Dermis microvascular lymphatic vessel endothelial cell (primary cell): ENCODE measurements at places on chromosomes 3 and 15.

DNA sequence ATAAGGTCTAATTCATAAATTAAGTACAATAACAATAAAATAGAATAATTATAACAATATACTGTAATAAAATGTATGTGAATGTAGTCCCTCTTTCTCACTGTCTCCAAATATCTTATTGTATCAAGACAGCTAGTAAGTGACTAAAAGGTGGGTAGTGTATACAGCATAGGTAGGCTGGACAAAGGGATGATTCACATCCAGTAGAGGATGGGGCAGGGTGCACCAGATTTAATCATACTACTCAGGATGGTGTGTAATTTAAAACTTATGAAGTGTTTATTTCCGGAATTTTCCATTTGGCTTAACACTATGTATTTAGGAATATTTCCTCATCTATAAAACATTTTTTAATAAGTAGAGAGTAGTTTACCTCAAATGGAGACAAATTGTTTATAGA is 876.1 kb upstream of the CADM2 start:
- no peak for DNase-seq

DNA sequence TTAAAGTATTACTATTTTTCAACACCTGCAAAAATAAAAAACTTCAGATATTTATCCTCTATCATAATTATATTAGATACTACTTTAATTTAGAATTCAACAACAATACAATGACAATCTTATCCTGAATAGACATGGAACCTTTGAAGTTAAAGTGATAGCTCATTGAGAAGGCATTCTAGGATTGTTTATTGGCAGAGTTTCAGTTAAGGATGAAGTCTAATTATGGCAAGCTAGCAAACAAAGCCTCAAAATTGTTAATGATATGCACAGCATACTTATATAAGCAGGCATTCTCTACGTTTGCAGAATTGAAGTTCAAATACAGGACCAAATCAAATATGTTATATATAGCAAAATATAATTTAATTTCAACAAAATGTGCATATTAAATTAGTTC is 91.2 kb upstream of the ABI3BP start:
- no peak for DNase-seq

DNA sequence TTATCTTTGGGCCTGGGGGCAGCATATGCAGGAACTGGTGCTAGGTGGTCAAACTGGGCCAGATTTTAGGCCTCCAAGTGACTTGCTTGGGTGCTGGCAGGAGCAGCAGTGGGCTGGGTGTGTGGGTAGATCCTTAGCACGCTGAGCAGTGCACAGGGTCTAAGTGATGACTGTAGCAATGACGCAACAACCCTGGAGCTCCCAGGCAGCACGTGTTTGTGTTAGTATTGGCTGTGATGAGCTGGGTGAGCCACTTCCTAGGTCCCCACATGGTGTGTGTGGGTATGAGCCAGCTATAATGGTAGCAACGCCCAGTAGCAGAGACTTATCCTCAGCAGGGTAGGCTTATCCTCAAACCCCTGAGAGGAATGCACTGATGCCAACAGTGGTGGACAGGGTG is 570.6 kb upstream of the ROBO1 start:
- no peak for DNase-seq

GRCh38 chr3:122403489-122403888 is 12.4 kb downstream of the WDR5B start:
- no peak for DNase-seq

DNA sequence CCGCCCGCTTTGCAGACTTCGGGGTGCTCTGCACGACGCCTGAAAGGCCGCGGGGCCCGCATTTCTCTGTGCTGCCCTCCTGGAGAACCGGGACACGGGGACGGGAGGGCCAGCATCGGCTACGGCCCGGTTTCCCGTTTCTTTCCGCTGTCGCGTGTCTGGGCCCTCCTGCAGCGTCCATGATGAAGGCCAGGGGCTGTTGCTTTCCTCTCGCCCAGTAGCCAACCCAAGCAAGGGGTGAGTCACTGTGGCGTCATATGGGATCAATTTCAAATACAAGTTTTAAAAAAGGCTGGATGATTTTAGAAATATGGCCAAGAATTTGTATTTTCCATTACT is 435 bp downstream of the SLC35G2 start:
- peak; percentile 77 for DNase-seq

DNA sequence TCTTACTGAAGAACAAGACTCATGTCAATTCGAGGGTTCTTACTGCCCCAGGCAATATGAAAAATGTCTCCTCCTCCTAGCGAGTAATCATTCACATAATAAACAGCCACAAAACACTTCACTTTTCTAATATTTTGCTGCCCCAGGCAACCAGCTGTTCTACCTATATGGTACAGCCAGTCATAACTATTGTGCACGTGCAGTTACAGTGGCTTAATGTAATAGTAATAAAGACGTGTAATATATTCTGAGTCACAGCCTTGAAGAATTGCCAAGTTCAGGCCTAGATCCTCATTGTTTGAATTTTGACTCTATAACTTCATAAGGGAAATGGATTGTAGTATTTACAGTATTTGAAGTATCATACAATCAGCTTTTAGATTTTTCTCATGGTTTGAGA is 1250.0 kb upstream of the GBE1 start:
- DNase-seq: no peak

GRCh38 chr3:21462141-21462540 is 288.9 kb downstream of the ZNF385D start:
- no peak for DNase-seq

GRCh38 chr3:880371-880770 is 212.5 kb upstream of the CNTN6 start:
- no peak for DNase-seq

GRCh38 chr3:45646051-45646585 is 43.1 kb upstream of the SACM1L start:
- DNase-seq: peak; percentile 26

- peak; percentile 70 for DNase-seq
Observed at GRCh38 chr15:40929660-40930429, 705 bp downstream of the DLL4 start.

DNA sequence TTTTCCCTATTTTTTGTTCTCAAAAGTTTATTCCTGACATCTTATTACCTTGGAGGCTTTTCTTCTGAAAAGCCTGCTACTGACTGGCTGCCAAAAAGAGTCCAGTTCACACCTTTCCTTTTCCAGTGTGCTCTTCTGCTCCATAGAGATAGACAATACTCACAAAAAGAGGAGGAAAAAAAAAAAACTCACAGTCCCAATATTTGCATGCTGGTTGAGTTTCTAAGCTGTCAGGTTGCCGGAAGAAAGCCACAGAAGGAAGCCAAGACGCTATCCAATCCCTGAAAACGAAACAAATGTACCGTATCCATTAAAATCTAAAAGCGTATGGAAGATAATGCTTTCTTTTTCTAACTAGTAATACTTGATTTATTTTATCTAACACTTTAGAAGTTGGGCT is 299.5 kb downstream of the CADM2 start:
- no peak for DNase-seq

DNA sequence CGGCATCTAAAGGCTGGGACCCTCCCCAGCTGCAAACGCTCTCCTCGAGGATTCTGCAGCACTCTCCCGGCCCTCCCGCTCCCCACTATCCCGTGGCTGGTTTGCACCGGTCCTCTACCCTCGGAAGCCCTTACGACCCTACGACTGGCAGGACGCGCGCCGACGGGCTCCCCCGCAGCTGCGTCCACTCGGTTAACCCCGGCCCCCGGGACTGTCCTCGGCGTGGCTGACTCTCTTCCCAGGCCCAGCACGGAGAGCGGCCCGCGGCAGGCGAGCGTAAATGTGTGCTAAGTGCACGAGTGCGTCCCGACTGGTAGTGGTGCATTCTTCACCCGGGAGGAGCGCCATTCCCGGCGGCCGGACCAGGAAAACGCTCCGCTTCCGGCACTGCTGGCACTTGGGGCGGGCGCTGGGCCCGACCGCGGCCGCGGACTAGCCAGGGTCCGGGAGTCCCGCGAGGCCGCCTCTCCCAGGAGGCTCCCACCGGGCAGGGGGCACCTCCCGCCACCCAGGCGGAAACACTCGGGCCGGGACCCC is 508 bp downstream of the GORASP1 start:
- peak; percentile 23 for DNase-seq

DNA sequence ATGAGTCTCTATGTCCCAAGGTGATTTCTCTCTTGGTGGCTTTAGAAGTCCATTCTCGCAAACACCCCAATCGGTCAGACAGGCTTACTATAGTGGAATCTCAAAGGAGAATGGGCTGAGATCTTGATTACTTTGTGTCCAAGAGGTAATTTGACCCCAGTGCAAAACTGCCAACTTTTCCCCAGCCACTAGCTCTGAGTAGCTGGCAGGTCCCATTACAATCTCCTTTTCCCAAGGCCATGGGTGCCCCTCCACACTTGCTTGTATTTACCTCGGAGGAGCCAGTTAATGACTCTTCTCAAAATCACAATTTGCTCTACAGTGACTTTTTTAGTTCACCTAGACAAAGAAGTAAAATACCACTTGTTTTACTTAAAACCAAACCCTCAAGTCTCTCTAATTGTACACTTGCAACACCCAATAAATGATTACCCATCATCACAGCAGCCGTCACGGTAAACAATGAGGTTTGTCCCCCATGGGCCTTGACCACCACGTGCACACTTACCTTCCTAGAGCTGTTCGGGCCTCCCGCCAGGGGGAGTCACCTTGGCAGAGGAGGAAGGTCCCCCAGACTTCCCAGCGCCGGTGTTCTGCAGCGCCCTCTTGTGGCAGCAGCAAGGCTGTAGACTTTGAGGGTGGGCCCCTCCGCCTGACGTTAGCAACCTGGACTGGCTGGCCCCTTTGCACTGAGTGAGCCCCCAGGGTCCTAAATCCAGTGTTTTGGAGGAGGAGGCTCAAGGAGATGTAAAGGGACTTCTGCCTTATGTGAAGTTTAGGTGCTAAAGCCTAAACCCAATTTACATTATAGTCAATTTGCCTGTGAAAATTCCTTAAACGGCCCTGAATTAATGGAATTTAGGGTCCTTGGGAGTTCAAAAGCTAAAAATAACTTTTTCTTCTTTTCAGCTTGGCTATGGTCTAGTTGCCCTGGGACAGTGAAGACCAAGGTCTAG is 18.7 kb upstream of the HDAC11 start:
- DNase-seq: peak; percentile 75

DNA sequence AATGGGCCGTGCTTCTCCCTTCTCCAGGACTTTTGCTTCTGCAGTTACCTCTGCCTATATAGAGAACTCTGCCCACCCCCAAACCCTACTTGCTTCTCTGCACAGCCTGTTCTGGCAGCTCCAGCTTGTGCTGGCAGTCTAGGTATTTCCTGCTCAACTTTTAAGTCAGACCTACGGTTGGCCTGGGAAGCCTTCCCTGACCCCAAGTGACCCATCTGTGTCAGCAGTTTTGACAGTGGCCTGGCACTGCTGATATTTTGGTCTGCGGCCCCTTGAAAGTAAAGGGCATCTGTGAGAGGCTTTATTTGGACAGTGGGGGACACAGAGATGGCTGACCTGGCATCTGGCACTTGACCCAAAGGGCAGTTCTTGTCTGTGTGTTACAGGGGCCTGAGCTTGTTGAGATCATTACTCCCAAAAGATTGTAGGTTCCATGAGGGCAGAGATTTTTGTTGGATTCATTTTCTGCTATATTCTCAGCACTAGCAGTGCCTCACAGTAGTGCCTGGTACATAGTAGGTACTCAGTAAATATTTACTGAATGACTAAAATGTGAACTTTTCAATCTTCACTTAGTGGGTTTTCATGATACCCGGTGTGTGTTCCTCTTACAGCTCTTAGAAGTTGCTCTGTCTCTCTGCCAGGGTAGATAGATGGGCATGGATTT is 55.2 kb upstream of the TRAK1 start:
- no peak for DNase-seq

DNA sequence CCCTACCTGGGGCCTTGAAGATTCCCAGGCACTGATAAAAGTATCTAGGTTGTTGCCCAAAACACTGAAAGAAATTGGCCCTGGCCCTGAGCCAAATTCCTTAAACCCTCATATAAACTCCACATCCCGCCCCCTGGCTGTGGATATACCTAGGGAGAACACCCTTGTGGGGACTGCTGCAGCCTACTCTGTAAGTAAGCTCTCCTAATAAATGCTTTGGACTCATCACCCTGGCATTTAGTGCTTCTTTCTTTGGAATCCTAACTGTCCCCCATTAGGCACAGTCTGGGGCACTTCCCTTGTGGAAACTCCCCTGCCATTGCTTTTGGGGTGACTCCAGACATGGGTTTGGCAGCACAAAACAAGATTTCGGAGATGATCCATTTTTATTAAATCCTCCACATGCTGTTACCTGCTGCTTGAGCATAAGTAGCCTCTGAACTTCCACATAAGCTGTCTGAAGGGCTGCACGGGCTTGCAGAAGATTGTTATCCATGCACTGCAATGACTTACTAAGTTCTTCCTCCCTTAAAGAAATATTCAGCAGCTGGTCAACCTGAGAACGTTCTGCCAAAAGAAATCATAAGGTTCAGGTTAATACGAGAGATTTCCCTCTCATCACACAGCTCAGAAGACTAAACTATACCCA is 46.4 kb downstream of the ZNF106 start:
- no peak for DNase-seq

- DNase-seq: no peak
Observed at GRCh38 chr3:20516311-20516710, 330.3 kb upstream of the SGO1 start.

GRCh38 chr15:85711580-85712192 is 83.0 kb downstream of the KLHL25 start:
- DNase-seq: no peak

DNA sequence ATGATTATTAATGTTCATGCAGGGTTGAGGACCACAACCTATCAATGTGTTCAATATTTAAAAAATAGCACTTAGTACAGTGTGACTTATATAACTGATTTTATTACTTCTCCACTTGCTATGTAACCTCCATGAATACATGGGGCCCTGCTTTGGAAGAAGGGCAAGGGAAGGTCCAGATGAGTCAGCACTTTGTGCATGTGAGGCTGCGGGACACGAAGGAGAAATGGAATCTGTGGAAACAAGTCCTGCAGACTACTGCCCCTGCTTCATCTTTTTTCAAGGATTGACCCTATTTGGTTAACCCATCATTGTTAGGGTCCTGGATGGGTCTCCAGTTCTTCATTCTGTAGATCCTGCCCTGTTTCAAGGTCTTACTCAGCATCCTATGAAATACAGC is 1.6 kb downstream of the NXPE3 start:
- DNase-seq: peak; percentile 35

- no peak for DNase-seq
Observed at GRCh38 chr15:73950479-73950830, 24.2 kb downstream of the LOXL1 start.

- no peak for DNase-seq
Observed at GRCh38 chr3:186052096-186052840, 56.6 kb downstream of the ETV5 start.

GRCh38 chr3:139124197-139124596 is 79.5 kb upstream of the PRR23C start:
- no peak for DNase-seq

GRCh38 chr3:39712413-39713048 is 96.9 kb upstream of the MYRIP start:
- DNase-seq: no peak

DNA sequence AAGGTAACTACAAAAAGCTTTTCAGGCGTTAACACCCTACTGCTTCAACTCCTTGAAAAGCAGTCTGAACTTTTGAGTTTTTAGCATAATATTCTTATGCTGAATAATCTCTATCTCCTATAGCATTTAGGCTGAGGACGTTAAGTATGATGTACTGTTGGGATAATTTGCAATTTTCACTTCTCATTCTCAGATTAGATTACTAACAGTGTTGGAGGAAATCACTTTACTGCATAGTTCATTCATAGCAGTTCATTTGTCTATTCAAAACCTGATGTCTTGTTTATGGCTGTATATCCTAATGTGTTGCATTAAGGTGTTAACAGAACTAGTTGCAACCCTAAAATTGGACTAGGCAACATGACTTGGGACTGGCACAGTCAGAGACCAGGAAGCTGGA is 983.1 kb downstream of the FHIT start:
- no peak for DNase-seq
